ENCODE measurements at places on chromosomes 4 and X.

DNA sequence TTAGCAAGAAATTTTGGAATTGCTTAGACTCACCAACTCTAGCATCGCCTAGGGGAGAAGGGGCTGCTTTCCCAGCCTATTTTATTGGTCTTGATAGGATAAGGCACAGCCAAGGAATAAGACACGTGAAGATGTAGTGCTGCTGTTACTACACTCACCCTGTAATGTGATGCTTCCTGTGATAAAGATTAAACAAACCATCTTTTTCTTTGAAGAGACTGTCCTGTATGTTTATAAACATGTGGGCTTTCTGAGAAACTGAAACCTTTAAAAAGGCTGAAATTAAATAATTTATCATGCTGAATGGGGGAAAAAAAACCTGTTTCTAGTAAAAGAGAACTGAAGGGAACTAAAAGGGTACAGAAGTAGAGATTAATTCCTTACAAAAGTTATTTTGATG lies 13.2 kb downstream of the TAPT1 start:
- no peak for DNase-seq

GRCh38 chr4:54371173-54371572 lies 142.1 kb downstream of the PDGFRA start:
- no peak for DNase-seq

DNA sequence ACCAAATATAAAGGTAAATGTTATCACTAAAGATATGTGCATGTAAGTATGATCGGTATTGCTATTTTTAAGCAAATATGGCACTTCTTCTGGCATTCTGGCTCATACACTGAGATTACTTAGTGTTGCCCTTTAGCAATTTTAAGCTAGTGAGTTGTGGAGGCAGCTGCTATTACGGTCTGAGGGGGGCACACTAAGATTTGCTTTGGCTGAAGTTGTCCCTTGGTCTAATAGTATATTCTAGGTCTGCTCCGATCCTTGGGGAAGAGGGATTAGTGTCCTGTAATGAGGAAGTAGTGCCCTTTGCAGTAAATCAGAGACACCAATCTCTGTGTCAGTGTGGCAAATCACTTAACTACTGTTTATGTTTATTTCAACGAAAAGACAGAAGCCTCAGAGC lies 196.5 kb upstream of the FTHL17 start:
- DNase-seq: no peak

- DNase-seq: no peak
Measured at GRCh38 chr4:145404761-145405160, 76.9 kb upstream of the SMAD1 start.

DNA sequence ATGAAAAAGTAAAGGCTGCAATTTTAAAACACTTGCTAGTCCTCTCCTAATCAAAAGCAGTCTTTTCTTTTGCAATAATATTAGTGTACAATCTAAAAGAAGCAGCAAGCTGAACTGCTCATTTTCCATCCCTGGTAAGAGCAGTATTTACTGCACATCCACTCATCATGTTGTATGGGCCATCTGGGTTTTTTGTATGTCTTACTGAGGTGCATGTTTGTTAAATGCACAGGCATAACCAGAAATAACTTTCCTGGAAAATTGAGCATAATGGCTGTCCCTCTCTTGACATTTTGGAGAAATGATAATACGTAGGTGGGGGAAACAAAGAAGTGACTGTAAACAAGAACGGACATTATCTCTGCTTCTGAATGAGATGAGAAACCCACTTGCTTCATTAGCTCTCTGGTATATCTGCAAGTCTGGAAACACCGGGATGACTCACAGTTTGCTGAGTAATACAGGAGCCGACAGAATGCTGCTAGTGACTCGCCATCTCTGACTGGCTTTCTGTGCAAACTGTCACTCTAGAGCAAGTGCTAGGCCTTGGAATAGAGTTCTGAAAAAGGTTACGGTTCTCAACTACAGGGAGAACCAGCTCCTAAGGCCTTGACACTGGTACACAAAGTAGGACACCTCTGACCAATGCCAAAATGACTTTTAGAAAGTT lies 85.7 kb upstream of the MTM1 start:
- DNase-seq: no peak

GRCh38 chrX:123713434-123713833 lies 19.4 kb downstream of the THOC2 start:
- DNase-seq: no peak

GRCh38 chr4:45215976-45216542 lies 489.7 kb upstream of the GNPDA2 start:
- no peak for DNase-seq

- no peak for DNase-seq
Measured at GRCh38 chr4:115054836-115055235, 58.6 kb downstream of the NDST4 start.

- no peak for DNase-seq
Measured at GRCh38 chrX:49656533-49656932, 39.3 kb downstream of the PAGE1 start.

DNA sequence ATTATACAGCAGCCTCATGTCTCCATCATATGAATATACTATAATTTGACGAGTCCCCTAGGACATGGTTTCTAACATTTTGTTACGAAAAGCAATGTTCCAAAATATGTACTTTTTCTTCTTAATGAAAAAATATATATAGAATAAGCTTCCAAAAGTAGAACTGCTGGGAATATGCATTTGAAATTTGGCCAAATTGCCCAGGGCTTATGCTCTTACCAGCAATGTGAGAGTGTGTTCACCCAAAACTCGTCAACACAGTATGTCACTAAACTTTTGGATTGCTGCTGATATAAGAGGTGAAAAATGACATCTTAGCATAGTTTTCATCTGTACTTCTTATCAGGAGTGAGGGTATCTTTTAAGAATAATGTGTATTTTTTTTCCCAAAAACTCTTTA lies 64.6 kb upstream of the STIM2 start:
- no peak for DNase-seq

DNA sequence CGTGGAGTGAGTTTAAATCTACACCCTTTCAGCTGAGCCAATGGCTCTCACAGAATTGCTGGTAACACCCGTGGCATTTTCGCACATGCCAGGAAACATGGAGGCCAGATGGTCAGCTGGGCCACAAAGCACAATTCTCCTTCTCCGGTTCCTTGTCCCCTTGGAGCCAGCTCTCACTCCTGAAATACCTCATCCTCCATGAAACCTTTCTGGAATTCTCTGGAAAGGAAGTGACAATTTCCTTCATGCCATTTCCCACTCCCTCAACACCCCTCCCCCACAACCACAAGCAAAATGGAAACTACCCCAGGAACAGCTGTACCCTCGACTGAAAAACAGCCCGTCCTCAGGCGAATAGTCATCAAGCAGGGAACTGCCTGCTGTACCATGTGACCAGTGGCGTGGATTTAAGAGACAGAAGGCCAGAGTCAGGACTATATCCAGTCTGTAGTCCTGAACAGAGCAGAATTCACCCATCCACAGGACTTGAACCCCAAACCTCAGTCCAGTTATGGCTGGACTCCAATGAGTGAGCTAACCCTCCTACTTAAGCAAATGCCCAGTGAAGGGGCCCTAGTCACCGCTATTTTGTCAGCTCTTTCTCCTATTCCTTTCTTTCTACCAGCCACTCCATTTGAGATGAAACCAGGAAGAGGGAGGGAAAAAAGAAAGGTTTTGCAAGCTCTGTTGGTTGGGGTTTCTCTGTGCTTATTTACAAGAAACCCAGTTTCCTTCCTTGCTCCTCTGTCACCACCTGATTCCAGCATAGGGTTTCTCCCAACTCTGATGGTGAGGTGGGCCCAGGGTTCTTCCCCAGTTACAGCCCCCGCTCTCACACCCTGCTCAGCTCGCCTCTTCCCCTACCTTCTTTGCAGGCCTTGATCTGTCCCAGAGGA lies 24.5 kb downstream of the ELF4 start:
- DNase-seq: no peak

DNA sequence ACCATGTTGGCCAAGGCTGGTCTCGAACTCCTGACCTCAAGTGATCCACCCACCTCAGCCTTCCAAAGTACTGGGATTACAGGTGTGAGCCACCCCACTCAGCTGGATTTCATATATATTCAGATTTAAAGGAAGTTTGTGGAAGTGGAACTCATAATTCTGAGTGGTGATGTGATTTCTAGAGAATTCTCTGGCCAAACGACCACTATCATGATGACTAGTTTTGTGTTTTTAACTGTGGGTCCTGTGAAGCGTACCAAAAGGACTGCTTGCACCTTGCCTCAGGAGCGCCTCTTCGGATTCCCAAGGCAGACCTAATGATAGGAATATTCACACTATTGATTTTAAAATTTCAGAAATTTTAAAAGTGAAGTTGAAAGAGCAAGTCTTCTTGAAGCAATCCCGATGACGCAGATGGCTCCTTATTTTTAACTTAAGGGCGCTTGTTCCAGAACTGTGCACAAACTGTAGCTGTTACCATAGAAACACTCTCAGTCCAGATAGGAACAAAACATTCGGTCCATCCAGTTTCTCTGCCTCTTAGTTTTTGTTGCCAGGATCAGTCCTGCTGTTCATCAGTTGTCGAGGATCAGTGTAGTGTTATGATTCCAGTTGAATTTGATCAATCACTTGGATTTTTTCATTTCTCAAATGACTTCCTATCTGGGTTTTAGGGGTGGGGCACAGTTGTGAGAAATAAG lies 51.7 kb upstream of the CLCN4 start:
- DNase-seq: peak; percentile 17

- DNase-seq: no peak
Measured at GRCh38 chrX:123740536-123740935, 7.7 kb upstream of the THOC2 start.

DNA sequence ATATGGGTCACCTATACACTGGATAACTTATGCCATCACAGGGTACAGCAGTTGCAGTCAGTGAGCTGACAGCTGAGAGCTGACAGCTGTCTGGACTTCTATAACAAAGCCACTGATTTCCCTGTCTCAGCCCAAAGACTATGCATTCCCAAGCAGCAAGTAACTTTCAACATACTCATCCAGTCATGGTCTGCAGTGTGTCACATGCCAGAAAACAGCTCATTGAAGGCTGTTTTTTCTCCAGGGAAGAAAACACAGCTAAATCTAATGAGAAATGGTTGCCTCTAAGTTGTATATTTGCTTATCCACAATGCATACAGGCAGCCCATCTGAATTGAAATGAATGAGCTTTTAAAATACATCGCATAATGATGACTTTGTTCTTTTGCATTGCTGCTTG lies 6.3 kb downstream of the KIAA1210 start:
- DNase-seq: no peak

DNA sequence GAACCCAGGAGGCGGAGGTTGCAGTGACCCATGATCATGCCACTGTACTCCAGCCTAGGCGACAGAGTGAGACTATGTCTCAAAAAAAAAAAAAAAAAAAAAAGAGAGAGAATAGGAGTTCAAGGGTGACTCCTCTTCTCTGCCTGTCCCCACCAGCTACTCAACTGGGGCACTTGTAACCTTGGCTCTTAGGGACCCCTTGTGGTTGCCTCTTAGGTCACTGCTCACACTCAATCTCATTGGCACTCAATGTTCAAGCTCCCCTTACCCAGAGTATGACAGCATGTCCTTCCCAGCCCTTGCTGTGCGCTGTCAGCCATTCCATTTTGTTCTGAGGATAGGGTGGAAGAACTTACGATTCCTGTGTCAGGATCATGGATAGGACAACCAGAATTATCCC lies 82.4 kb upstream of the BEND4 start:
- no peak for DNase-seq

DNA sequence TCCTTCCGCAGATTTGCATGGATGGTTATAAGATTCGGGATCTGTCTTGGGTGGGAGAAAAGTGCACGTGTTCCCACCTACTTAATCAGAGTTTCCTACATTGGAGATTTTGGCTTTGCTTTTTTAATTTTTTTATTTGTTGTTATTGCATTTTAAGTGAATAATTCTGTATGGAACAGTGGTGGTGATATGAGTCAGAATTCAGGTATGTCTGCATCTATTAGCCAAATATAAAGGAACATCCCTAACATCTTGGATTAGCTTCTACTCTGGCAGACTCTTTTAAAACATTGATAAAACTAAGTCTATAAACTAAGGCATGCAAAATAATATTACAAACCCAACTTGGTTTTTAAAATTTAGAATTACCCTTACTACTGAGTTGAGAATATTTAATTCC lies 659.8 kb upstream of the EPHA5 start:
- no peak for DNase-seq

GRCh38 chr4:6900181-6900812 lies 9.3 kb upstream of the TBC1D14 start:
- DNase-seq: no peak
